ENCODE measurements at places on chromosomes 6 and 20. TPM values are rescaled to one million over a fixed set of nuclear protein-coding genes. Genes with fewer than 3 reads are reported as not detected.

The MEI4 gene
- total RNA-seq = not detected

The ZNF311 gene
- 4.3 TPM for total RNA-seq

The TRIM31 gene
- total RNA-seq = not detected

The FAM162B gene
- 1.5 TPM for total RNA-seq

The LKAAEAR1 gene
- total RNA-seq = 10.2 TPM
